Caudate nucleus (tissue), 63 donors: ENCODE measurements at places on chromosomes 1 and 21.

GRCh38 chr1:248873409-248873992, 14.6 kb upstream of the ZNF692 start:
- DNase-seq = peak; percentile 95

DNA sequence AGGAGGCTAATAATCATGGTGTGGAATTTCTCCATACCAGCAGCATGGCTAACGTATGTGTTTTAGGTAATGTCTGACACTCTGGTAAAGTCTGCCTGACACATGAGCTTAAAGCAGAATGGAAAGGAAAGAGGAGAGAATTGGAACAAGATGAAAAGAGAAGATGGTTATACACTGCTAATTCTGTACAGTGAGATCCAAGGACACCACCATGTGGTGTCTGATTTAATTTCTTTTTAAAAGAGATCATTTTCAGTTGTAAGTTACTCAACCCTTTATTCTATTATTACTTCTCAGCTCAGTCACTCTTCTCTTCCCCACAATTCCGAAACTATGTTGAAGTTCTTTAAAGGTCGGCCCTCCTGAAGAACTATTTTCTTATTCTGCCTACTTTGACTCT, 15.6 kb downstream of the PRKAB2 start:
- DNase-seq = no peak

DNA sequence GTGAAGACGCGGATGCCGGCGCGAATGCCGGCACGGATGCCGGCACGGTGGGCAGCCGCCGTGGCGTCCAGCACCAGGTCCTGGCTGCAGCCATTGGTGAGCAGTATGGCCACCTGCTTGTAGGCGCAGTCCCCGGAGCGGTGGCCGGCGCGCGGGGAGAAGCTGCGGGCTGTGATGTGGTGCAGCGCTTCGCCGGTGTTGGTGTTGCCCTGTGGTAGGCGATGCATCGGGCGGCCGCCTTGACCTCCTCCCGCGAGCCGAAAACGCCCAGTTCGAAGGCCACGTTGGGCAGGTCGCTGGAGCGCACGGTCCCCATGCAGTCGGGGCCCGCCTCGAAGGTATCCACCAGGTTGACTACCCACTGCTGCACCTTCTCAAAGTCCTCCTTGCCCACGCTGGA, 120.2 kb downstream of the NR5A2 start:
- DNase-seq = no peak

DNA sequence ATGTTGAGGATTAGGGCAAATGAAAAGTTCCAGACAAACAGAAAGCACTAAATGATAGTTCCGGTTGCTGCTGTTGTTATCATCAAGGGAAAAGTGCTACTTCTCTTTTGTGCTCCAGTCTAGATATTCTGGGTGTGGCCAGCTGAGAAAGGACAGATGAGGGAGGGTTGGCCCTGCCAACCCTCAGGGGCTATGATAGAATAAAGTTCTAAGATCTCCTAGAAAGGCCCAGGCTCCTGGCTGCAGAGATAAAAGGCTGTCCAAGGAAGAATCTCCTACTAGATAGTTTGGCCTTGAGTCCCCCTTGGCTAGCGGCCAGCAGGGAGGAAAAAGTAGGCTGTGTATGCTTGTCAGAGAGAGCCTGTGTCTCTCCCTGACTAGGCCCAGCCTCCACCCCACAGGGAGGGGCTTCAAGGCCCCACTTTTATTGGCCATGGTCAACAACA, 31.5 kb downstream of the RIMS3 start:
- no peak for DNase-seq

DNA sequence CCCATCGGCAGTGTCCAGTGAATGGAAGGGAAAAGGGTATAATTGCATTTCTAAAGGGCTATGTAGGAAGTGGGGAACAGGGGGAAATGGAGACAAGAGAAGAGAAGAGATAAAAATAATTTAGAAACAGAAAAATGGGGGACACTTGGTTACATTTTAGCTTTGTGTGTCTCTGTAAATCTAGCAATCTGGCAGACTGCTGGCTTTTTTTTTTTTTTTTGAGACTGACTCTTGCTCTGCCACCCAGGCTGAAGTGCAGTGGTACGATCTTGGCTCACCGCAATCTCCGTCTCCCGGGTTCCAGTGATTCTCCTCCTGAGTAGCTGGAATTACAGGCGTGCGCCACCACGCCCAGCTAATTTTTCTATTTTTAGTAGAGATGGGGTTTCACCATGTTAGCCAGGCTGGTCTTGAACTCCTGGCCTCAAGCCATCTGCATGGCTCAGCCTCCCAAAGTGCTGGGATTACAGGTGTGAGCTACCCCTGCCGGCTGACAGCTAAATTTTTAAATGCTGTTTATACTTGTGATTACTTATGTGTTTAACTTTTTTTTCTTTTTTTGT, 53.4 kb downstream of the AGPAT3 start:
- DNase-seq = no peak

GRCh38 chr1:234605983-234606783, 3.8 kb downstream of the IRF2BP2 start:
- DNase-seq = no peak

- no peak for DNase-seq
Measured at GRCh38 chr1:212977781-212978645, 27.7 kb downstream of the VASH2 start.

GRCh38 chr1:116044071-116044470, 67.1 kb upstream of the MAB21L3 start:
- DNase-seq = no peak

- DNase-seq = no peak
Measured at GRCh38 chr1:161111527-161111926, 6.3 kb downstream of the PFDN2 start.

- DNase-seq = no peak
Measured at GRCh38 chr1:202058001-202058908, 47.9 kb downstream of the ELF3 start.

DNA sequence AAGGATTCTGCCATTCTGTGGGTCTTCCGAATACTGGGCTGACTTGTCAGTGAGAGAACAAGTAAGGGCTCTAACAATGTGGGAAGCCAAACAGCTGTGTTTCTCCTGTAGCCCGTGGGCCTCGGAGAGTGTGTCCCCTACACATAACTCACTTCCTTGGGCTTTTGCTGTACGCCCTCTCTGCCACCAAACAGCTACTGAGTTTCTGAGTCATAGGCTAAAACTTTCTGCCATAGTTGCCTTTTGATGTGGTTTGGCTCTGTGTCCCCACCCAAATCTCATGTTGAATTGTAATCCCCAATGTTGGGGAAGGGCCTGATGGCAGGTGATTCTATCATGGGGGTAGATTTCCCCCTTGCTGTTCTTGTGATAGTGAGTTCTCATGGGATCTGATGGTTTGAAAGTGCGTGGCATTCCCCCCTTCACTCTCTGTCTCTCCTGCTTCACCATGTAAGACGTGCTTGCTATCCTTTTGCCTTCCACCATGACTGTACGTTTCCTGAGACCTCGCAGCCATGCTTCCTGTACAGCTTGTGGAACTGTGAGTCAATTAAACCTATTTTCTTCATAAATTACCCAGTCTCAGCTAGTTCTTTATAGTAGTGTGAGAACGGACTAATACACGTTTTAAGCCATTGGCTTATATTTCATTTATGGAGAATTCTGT, 194.8 kb upstream of the HMCN1 start:
- no peak for DNase-seq

- DNase-seq = no peak
Measured at GRCh38 chr1:99004254-99004860, 304 bp downstream of the PLPPR5 start.

- no peak for DNase-seq
Measured at GRCh38 chr1:235941876-235942624, 75.3 kb upstream of the LYST start.

DNA sequence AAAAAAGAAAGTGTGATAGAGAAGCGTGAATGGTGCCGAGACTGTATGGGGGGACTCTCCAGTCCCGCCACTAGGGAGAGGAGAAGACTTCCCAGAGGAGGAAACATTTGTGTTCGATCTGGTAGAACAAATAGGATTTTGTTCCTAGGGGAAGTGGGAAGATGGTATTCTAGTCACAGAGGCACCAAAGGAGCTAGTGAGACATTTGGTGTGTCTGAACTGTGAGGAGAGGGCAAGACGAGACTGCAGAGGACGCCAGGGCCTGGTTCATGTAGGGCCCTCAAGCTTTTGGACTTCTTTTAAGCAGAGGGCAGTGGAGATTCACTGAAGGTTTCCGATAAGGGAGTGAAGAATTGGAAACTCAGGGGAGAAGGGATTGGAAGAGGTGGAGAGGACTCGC, 2.9 kb downstream of the BTBD19 start:
- DNase-seq = no peak

GRCh38 chr1:16075337-16076030, 2.0 kb upstream of the FAM131C start:
- peak; percentile 8 for DNase-seq

GRCh38 chr21:41429925-41430491, 4.0 kb downstream of the MX1 start:
- DNase-seq = no peak

- DNase-seq = no peak
Measured at GRCh38 chr1:209010475-209011230, 572.9 kb upstream of the CAMK1G start.

DNA sequence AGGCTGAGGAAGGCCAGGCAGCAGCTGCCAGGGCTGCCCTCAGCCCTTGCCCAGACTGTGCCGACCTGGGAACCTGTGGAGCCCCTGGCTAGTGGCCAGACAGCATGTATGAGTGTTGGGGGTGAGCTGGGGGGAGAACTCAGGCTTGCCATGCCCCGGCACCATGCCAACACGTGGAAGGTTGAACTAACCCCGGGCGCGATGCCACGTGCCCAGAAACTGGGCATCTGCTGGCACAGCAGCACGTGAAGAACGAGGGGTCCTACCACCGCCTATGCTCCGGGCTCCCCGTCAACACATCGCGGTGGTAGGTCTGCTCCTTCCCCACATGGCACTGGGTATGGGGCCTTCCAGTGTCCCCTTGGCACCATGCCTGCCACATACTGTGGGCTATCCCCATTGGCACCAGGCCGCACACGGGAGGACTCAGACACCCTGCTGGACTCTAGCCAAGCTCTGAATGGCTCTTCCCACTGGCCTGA, 68.7 kb downstream of the CASZ1 start:
- DNase-seq = no peak

- no peak for DNase-seq
Measured at GRCh38 chr1:2110191-2110737, 60.1 kb downstream of the PRKCZ start.

- DNase-seq = no peak
Measured at GRCh38 chr1:104295511-104295910, 545.8 kb downstream of the AMY1C start.

- DNase-seq = no peak
Measured at GRCh38 chr1:37294529-37294928, 179.9 kb upstream of the ZC3H12A start.

- DNase-seq = no peak
Measured at GRCh38 chr1:117594261-117594990, 11.4 kb upstream of the TENT5C start.

GRCh38 chr1:186618401-186619170, 61.6 kb downstream of the PTGS2 start:
- no peak for DNase-seq

- peak; percentile 31 for DNase-seq
Measured at GRCh38 chr1:54413295-54413694, 7.1 kb upstream of the SSBP3 start.

DNA sequence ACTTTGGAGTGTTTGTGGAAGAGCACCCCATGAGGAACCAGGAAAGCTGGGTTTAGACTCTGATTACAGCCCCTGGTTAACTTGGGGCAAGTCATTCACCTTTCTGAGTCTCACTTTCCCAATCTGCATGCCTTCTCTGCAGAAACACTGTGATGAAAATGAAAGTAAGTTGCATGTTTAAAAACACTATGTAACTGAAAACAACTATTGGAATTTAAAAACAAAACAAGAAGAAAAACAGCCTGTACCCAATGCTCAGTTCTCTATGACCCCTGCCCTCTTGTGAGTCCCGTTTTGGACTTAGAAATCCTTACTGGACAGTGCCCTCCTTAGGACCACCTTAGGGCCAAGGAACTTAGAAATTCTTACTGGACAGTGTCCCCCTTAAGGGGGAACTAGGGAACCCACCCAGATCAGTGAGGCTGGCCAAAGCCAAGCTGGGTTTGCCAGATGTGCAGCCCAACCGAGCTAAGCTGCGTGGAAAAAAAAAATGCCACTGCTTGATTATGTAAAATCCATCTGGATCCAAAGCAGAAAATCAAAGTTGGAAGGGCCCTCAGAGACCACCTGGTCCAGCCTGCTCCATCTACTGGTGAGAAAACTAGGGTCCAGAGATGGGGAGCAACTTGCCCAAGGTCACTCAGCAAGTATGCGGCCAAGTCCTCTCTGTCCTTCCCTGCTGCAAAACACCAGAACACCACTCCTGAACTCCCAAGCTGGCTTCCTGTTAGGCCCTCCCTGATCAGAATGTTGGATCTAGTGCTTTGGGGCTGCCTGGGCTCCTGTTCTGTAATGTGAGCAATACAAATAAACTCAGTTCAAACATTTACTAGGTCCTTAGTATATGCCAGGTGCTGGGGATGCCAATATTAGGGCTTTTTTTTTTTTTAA, 77.7 kb downstream of the MRPL37 start:
- DNase-seq = no peak
